ENCODE measurements at places on chromosomes 16 and 17.

GRCh38 chr17:4973256-4974114 is 5.9 kb upstream of the SPAG7 start:
- H3K4me1 ChIP-seq, result peaks cover 11% of the 10 kb centered on the region
- H3K4me3 ChIP-seq, result no peak overlapping the region
- no peak overlapping the region for H3K27ac ChIP-seq
- H3K36me3 ChIP-seq, result peaks cover 7% of the 10 kb centered on the region
- no peak for DNase-seq
- no peaks in the 10 kb centered on the region for H3K27me3 ChIP-seq

- DNase-seq, result peak; percentile 68
- no peak overlapping the region for H3K27ac ChIP-seq
- H3K4me3 ChIP-seq, result no peak overlapping the region
- no peaks in the 10 kb centered on the region for H3K27me3 ChIP-seq
- peaks cover 13% of the 10 kb centered on the region for H3K4me1 ChIP-seq
These were observed 82.9 kb upstream of the RCVRN start for GRCh38 chr17:9987779-9988585.

DNA sequence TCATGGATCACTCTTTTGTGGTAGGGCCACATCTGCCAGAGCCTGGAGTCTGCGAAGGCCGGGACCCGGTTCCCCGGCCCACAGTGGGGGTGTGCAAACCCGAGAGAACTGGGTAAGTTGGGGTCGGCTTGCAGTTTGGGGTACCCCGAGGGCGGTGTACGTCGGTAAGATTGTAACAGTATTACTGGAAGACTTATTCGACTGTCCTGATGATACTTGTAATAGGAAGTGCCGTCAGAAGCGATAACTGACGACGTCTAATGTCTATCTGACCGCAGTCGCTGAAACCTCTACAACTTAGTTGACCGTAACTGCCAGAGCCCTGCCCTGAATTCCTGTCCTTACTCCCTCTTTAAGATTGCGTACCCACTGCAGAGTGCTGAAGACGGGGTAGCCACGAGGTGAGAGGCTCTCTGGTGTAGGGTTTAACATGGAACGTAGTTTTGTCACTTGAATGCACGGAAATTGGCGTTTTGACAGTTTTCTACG is 24.0 kb downstream of the TRPV2 start:
- H3K4me3 ChIP-seq, result peak overlapping the region; percentile 93
- H3K36me3 ChIP-seq, result peaks cover 45% of the 10 kb centered on the region
- peak; percentile 54 for DNase-seq
- H3K4me1 ChIP-seq, result peaks cover 59% of the 10 kb centered on the region
- H3K27ac ChIP-seq, result peak overlapping the region; percentile 90

DNA sequence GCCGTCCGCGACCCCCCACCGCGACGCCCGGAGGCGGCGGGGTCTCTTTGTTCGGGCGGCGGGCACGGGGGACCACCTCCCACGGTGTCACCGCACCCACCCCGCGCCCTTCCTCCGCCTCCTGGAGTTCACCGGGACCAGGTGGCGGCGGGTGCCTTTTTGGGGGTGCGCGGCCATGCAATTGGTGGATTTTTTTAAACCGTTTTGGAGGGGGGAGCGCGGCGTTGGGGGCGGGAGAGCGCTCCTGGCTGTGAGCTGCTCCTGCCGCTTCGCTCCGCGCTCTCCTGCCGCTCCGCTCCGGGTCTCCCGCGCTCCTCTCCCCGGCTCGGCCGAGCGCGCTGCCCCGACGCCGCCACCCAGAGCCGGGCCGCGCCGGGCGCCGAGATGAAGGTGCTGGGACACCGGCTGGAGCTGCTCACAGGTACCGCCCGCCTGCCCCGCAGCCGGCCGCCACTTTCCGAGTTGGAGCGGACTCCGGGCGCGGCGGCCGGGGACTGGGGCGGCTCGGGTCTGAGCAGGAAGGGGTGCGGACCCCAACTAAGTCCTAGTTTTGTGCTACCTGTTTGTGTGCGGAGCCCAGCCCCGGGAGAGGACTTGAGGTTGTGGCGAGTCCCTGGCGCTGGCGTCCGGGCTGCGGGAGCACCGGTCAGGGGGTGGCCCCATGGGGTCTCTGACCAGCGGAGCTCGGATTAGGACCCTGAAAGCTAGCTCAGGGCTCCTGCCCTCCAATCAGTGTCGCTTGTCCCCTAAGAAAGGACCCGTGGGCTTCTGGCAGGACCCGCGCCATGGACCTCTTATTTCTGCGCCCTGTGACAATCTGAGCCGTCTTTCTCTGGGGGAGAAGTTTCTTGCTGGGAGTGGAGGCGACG is 35.7 kb upstream of the NDRG4 start:
- peaks cover 84% of the 10 kb centered on the region for H3K27me3 ChIP-seq
- H3K4me3 ChIP-seq, result peak overlapping the region; percentile 56
- peak; percentile 21 for DNase-seq
- peaks cover 20% of the 10 kb centered on the region for H3K4me1 ChIP-seq
- no peak overlapping the region for H3K27ac ChIP-seq
- no peaks in the 10 kb centered on the region for H3K36me3 ChIP-seq

DNA sequence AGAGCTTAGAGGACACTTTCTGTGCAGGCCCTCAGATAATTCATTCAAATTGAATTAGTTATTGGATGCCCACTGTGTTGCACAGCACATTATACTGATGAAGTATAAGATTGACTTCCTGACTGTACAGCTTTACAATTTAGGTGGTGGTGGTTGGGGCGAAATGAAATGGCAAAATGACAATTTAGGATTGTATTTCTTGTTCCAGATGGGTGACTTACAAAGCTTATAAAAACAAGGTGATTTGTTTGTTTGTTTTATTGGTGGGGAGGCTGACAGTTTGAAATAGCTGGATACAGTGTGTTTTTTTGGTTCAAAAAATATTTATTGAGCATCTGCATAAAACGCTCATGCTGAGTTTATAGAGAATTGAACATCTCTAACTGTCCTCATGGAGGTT is 1.6 kb downstream of the MAP2K4 start:
- H3K4me1 ChIP-seq, result peaks cover 18% of the 10 kb centered on the region
- H3K27ac ChIP-seq, result no peak overlapping the region
- H3K4me3 ChIP-seq, result no peak overlapping the region
- no peaks in the 10 kb centered on the region for H3K36me3 ChIP-seq
- DNase-seq, result no peak
- peaks cover 10% of the 10 kb centered on the region for H3K27me3 ChIP-seq

DNA sequence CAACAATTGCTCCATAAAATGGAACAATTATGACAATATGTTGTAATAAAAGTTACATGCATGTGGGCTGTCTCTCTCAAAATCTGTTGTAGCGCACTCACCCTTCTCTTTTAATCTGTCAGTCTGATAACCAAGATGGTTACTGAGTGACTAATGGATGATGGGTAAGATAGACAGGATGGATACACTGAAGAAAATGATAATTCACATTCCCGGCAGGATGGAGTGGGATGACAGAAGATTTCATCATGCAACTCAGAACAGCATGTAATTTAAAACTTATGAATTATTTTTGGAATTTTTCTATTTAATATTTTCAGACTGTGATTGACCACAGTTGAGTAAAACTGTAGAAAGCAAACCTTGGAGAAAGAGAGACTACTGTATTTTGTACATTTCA is 30.5 kb downstream of the CDH13 start:
- H3K27me3 ChIP-seq, result no peaks in the 10 kb centered on the region
- H3K27ac ChIP-seq, result no peak overlapping the region
- H3K36me3 ChIP-seq, result no peaks in the 10 kb centered on the region
- no peak overlapping the region for H3K4me3 ChIP-seq

GRCh38 chr17:57537524-57538410 is 207.3 kb downstream of the CCDC182 start:
- H3K4me3 ChIP-seq, result no peak overlapping the region
- peak; percentile 76 for DNase-seq
- H3K36me3 ChIP-seq, result peaks cover 15% of the 10 kb centered on the region
- peaks cover 70% of the 10 kb centered on the region for H3K4me1 ChIP-seq
- no peaks in the 10 kb centered on the region for H3K27me3 ChIP-seq
- peak overlapping the region; percentile 71 for H3K27ac ChIP-seq

DNA sequence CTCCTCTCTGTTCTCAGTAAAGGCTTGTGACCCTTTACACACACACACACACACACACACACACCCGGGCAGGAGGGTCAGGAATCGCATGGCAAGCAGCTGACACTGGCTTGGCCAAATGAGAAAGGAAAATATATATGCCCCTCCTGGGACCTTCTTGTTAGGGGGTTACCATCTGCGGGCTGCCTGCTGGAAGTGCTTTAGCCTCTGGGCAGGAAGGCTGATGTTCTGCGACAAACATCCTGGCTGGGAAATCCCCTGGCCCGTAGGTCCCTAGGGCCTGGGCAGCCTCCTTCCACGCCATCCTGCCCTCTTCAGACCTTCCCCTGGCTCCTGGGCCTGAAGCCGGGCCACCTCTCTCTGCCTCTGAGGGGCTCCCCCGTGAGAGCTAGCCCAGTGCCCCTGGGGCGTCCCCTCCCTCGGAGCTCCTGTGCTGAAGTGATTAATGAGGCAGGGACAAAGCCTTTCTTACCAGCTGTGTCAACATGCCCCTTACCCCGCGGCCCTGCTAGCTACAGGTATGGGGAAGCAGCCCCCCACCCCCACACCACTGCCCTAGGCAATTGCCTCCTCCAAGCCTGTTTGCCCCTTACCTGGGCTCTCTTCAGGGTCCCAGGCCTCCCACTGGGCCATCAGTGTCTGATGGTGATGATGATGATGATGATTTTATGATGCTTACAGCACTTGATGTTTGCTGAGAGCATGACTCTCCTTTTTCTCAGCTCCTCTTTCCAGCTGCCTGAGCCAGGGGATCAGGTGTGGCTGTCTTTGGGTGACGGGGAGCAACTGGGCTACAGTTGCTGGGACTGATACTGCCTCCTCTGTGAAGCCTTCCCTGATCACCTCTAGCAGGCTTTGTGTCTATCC is 32.8 kb upstream of the ETV4 start:
- no peak overlapping the region for H3K4me3 ChIP-seq
- no peaks in the 10 kb centered on the region for H3K27me3 ChIP-seq
- H3K4me1 ChIP-seq, result no peaks in the 10 kb centered on the region
- DNase-seq, result peak; percentile 94

DNA sequence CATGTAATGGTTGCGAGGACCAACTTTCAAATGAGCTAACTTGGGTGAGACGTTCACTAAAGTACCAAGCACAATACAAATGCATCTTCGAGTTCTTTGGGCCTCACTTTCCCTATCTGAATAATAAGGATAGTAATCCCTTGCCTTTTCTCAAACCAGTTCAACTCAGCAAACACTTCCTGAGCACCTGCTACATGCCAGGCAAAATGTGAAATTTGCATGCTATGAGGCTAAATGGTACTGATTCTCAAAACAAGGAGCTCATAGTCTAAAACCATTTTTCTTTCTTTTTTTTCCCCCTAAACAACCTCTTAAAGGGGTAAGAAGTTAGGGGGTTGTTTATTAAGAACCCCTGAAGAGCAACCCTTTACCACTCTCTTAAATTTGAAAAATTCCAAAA is 101.4 kb upstream of the HLF start:
- no peaks in the 10 kb centered on the region for H3K36me3 ChIP-seq
- no peak overlapping the region for H3K4me3 ChIP-seq
- H3K4me1 ChIP-seq, result no peaks in the 10 kb centered on the region
- no peak for DNase-seq

- no peaks in the 10 kb centered on the region for H3K4me1 ChIP-seq
- H3K4me3 ChIP-seq, result no peak overlapping the region
- DNase-seq, result no peak
- no peaks in the 10 kb centered on the region for H3K36me3 ChIP-seq
These were observed 120.9 kb upstream of the CDC42EP4 start for GRCh38 chr17:73432624-73433190.

GRCh38 chr17:55284944-55285339 is 20.2 kb downstream of the HLF start:
- H3K27ac ChIP-seq, result peak overlapping the region; percentile 72
- no peak for DNase-seq
- no peak overlapping the region for H3K4me3 ChIP-seq
- H3K36me3 ChIP-seq, result peaks cover 16% of the 10 kb centered on the region
- peaks cover 25% of the 10 kb centered on the region for H3K4me1 ChIP-seq
- H3K27me3 ChIP-seq, result no peaks in the 10 kb centered on the region

DNA sequence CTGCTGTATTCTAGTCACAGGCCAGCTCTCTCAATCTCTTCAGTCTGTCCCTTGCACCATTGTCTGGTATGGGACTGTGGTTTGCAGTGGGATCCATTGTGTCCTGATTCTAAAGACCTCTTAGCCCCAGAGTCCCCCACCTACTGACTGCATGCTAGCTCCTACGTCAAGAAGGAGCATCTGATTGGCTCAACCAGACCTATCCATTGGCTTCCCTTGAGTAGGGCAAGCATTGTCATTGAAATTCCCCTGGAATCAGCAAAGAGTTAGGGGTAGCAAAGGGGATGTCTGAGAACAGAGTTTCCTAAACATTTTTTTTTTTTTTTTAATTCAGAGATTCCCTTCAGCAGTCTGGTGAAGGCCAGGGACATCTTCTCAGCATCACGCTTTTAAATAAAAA is 175.3 kb upstream of the MPHOSPH6 start:
- DNase-seq, result no peak
- H3K36me3 ChIP-seq, result no peaks in the 10 kb centered on the region
- H3K27me3 ChIP-seq, result no peaks in the 10 kb centered on the region
- no peak overlapping the region for H3K27ac ChIP-seq

- DNase-seq, result no peak
- no peak overlapping the region for H3K4me3 ChIP-seq
- no peak overlapping the region for H3K27ac ChIP-seq
- peaks cover 16% of the 10 kb centered on the region for H3K4me1 ChIP-seq
- H3K27me3 ChIP-seq, result no peaks in the 10 kb centered on the region
These were observed 3.8 kb upstream of the RPL23 start for GRCh38 chr17:38857271-38857670.

DNA sequence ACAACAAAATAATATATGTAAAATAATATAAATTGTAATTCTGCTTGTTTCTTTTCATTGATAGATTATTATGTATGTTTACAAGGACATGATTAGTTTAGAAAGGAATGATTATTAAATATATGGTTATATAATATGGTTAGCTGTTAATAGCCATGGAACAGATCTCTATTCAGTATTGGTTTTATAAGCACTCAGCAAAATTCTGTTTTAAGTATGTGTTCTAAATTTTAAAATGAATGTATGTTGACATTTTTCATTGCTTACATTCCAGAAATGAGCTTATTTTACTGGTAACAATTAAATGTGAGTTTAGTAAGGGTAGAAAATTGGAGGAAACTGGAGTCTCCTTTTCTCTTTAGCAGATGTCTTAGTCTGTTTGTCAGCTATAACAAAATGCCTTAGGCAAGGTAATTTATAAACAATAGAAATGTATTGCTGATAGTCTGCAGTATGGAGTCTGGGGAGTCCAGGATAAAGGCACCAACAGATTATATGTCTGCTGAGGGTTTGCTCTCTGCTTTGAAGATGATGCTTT is 45.4 kb downstream of the NFAT5 start:
- H3K27ac ChIP-seq, result no peak overlapping the region
- no peak for DNase-seq
- H3K4me3 ChIP-seq, result no peak overlapping the region
- peaks cover 13% of the 10 kb centered on the region for H3K4me1 ChIP-seq
- H3K27me3 ChIP-seq, result no peaks in the 10 kb centered on the region

GRCh38 chr16:80197741-80198201 is 343.0 kb upstream of the DYNLRB2 start:
- H3K27me3 ChIP-seq, result no peaks in the 10 kb centered on the region
- no peak overlapping the region for H3K27ac ChIP-seq
- no peak for DNase-seq
- H3K36me3 ChIP-seq, result no peaks in the 10 kb centered on the region

GRCh38 chr17:72985882-72986720 is 106.4 kb downstream of the SLC39A11 start:
- no peaks in the 10 kb centered on the region for H3K27me3 ChIP-seq
- no peak overlapping the region for H3K4me3 ChIP-seq
- peak; percentile 57 for DNase-seq
- no peaks in the 10 kb centered on the region for H3K36me3 ChIP-seq
- H3K4me1 ChIP-seq, result no peaks in the 10 kb centered on the region

GRCh38 chr16:15647294-15648014 is 2.6 kb upstream of the NDE1 start:
- no peak overlapping the region for H3K27ac ChIP-seq
- peaks cover 38% of the 10 kb centered on the region for H3K4me1 ChIP-seq
- no peak for DNase-seq
- H3K4me3 ChIP-seq, result no peak overlapping the region
- no peaks in the 10 kb centered on the region for H3K36me3 ChIP-seq
- H3K27me3 ChIP-seq, result no peaks in the 10 kb centered on the region

Data from common myeloid progenitor, CD34-positive (primary cell).